ENCODE measurements at places on chromosomes 4 and X.

DNA sequence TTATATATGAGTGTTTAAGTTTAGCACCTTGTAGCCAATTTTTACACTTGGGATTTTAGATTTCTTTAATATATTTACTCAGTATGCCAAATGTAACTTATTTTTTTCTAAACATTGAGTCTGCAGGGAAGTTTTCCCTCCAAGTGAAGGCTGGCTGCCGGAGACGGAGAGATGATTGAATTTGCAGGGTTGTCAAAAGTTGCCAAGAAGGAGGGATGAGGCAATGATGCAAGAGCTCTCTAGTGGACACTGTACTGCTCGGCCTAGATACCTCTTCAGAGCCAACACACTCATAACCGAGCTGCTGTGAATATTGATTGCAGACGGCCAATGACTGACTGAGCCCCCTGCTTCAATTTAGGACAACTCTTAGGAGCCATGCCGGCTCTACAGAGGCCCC, 318.6 kb upstream of the CASK start:
- no peak for DNase-seq

DNA sequence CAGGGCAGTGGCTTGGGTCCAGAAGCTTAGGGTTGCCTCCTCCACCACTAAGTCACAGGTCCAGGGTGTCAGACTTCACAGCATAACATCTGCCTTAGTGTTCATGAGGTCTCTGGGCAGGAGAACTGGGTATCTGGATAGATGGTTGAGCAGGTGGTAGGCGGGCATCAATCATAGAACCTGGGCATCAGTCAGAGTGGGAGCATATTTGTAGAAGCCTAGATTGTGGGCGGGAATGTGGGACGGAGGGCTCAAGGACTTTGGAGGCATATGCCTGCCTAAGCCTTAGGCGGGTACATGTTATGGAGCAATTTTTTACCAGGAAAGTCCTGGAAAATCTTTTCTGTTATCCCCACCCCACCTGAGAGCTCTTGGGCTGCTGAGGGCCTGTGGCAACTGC, 28.5 kb downstream of the TAF7L start:
- DNase-seq: no peak

DNA sequence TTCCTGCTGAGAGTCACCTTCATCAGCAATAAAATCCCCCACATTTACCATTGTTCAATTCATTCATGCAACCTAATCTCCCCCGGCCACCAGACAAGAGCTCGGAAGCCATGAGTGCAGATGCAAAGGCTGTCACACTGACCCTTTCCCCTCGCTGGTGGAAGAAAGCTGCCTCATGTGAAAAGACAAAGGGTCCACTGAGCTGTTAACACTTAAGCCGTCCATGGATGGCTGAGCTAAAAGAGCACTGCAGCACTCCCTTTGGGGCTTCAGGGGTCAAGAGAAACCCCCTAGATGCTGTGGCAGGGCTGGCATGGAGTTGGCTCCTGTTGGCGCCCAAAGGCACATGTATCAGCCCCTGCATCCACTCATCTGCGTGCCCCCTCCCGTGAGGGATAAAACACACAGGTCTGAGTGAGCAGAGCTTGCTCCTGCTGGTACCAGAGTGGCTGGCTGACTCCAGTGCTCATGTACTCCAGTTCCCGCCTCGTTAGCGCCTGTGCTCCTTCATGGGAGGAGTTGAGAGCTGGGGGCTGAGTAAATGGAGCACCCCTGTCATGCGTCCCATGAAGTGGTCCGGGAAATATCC, 216.5 kb downstream of the PDHA2 start:
- DNase-seq: no peak

DNA sequence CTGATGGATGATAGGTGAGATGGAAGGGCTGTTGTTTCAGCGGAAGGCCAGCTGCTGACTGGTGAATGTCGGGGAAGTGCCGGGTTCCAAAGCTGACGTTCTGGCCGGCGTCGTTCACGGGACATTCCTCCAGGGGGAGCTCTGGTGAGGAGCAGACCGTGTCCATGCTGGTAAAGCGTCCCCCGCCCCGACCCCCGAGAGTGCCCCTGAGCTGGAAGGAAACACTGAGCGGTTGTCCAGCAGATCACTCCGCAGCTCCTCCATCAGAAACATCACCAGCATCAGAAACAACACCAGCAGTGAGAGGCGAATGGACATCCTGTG, 18.6 kb upstream of the ADRA2C start:
- no peak for DNase-seq

GRCh38 chr4:82905205-82905604, 4.7 kb downstream of the THAP9 start:
- no peak for DNase-seq

GRCh38 chrX:122579036-122579435, 605.0 kb upstream of the GRIA3 start:
- no peak for DNase-seq

GRCh38 chr4:103012060-103012459, 7.4 kb downstream of the SLC9B1 start:
- DNase-seq: no peak

GRCh38 chrX:103063191-103063845, 653 bp downstream of the BEX1 start:
- no peak for DNase-seq

DNA sequence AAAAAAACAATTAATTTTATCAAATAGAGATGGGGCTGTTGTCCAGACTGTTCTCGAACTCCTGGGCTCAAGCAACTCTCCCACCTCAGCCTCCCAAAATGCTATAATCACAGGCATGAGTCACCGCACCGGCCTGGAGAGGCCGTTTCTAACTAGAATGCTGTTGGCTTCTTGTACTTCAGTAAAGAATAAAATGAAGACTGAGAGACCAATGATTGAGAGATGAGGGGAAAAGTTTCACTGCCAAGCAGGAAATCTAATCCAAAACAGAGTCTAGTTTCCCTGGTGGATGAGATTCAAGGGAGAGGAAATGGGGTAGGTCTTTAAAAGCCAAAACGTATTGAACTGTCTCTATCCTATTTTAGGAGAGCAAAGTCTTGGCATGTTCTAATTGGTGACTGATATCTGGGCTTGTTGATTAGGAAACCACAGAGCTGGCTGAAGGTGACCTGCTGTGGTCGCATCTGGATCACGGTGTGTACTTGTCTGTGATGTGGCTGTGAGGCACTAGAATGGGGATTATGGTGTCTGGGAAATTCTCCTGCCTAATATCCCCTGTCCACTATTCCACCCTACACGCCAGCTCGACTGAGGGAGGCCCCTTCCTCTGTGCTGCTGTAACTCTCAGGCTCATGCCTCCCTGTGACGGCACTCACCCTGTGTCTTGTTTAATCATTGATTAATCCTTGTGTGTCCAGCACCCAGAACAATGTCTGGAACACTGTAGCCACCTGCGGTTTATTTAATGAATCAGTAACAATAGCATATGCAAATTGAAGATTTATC, 15.0 kb upstream of the TRIM2 start:
- no peak for DNase-seq

DNA sequence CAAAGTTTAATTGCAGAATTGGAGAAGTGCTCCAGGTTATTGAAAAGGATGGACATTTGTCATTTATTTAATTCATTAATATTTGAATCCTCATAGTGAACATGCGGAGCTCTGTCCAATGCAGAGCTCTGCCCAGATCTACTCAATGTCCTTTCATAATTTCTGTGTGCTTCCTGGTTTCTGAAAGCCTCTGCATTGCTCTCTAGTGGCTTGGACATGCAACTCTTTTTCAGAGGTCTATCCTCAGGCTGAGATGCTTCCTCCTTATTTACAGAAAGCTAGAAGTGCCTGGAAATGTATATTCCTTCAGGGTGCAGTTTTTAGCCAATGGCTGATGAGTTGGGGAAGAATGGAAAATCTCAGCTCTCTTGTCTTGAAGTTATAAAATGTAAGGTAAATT, 786.1 kb upstream of the AADAT start:
- no peak for DNase-seq

- no peak for DNase-seq
These were observed 87.0 kb downstream of the IRF2 start for GRCh38 chr4:184387351-184387750.

DNA sequence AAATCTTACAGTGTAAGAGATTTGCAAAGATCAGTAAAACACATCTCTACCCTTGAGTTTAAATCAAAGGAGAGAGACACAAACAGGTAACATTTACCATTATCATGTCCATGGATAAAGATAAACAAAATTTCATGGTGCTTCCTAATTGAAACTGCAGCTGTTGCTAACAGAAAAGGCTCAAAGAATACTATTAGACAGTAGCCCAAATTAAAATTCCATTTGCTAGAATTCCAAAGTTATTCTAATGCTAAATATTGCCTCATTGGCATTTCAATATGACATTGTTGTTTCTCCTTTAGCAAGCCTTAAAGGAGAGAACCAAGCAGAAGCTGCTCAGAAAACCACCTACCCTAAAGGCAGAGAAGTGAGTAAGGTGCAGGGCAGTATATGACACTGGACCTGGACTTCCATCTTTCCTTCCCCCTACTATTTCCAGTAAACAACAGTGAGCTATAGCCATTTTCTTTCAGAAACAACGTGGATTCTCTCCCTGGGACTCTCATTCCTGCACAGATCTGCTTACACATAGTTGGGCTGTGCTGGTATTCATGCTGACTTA, 19.5 kb upstream of the ZCCHC13 start:
- no peak for DNase-seq

DNA sequence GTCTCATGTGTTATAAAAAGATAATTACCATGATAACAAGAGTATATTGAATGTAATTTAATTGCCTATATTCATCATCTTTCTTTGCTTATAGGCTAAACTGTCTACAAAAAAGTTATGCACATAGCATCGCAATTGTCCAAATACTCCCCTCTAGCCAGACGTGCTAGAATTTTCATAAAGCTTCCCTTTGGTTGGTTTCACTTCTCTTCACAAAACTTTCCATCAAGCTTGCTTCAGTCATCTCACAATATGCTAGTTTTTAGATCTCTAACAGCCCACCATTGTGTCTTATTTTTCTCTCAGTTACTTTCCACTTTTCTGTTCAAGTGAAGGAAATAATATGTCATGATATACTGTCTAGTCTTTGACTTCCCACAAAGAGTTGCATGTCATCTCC, 448.3 kb upstream of the SPANXN1 start:
- DNase-seq: no peak

DNA sequence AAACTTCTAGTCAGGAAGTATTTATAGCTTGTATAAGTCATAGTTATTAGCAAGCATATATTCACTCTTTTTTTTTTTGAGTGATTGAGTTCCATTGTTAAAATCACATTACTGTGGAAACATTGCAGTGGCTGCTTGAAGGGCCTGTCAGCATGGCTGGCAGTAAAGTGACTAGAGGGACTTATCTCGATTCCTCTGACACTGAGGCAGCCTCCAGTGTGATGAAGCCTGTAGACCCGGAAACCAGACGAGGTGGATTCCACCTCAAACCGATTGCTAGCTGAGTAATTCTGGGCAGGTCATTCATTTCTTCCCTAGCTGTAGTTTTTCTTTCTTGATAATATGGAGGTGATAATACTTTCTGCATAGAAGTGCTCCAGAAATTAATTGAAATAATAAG, 4.7 kb downstream of the FAM149A start:
- no peak for DNase-seq

- no peak for DNase-seq
These were observed 119.2 kb downstream of the SCLT1 start for GRCh38 chr4:128974136-128974581.

GRCh38 chr4:130738233-130738632, 1642.3 kb downstream of the C4orf33 start:
- no peak for DNase-seq

DNA sequence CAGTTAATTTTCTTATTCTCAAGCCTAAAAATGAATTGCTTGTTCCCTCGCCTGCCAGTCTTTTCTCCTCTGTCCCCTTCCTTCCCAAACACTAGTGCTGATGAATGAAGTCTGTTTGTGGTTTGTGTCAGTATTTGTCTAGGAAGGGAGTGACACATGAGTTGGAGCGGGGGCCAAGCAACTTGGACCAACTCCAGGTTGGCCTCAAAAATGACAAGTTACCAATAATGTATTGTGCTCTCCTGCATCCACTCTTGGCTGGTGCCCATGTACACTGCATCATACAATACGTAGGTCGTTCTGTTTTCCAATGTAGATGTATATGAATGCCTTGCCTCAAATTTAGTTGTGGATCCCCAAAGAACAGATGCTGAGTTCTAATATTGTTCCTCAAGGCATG, 223.0 kb upstream of the GPC4 start:
- DNase-seq: no peak

DNA sequence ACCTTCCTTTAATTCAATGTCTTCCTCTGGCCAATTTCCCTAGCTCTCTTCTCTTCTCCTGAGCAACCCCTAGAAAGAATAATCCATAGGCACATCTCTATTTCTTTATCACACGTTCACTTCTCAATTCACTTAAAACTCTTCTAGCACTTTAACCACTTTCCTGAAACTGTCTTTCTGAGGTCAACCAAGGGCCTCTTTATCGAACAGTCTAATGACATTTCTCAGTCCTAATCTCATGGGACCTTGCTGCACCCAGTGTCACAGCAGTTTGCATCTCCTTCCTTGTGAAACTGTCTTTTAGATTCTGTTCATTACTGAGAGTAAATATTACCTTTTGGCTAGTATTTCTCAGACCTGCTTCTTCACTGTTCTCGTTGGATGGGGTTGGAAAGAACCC, 285.3 kb upstream of the RASGEF1B start:
- no peak for DNase-seq

DNA sequence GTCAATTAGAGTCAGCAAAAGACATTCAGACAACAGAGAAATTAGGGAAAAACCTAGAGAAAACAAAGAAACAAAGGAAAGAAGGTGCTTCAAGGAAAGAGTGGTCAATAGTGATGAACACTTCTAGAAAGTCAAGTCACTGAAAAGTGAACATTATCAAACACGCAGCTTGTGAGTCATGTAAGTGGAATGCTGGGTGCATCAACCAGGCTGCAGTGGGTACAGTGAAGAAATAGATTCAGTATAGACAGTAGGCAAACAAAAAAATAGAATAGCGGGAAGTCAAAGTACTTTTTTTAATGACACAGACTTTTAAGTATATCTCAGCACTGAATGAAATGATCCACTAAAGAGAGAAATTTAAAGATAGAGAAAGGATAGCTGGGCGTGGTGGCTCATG, 245.8 kb downstream of the ARHGAP24 start:
- no peak for DNase-seq

DNA sequence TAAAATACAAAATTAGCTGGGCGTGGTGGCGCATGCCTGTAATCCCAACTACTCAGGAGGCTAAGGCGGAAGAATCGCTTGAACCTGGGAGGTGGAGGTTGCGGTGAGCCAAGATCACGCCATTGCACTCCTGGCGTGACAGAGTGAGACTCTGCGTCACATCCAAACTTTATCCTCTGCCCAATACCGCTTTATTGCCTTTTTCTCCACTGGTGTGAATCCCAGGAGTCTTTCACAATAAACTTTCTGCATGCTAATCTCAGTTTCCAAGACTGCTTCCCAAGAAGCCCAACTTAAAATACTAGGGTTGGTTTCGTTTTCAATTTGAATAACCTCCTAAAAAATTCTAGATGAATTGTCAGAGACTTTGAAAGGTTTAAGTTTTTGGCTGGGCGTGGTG, 27.2 kb upstream of the DHX15 start:
- DNase-seq: no peak
